ENCODE measurements at places on chromosomes 12 and 14. TPM values are rescaled to one million over a fixed set of nuclear protein-coding genes. Genes with fewer than 3 reads are reported as not detected.

The TAS2R10 gene
- 3.3 TPM for polyA plus RNA-seq

- DNase-seq = no peak
Measured at GRCh38 chr12:19217446-19217845, 87.9 kb downstream of the PLEKHA5 start.

DNA sequence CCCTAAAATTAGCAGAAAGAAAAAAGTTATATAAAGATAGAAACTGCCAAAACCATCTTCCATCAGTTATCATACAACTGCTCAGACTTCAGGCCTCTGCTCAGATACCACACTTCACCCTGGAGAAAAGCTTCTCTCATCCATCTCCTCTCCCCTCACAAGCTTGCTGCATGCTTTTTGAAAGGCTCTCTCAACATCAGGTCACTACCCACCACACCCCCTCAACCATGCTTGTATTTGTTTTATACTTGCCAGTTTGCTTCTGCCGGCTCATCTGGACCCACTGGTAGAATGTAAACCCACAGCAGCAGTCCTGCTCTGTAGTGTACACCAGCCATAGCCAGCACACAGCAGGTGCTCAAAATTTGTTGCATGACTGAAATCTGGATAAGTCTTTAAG is 8.8 kb downstream of the PPP1CC start:
- no peak for DNase-seq

- DNase-seq = no peak
Measured at GRCh38 chr14:50529288-50530179, 2.8 kb downstream of the MAP4K5 start.

- no peak for DNase-seq
Measured at GRCh38 chr12:124949066-124949465, 34.6 kb upstream of the UBC start.

Measured in renal cortex interstitium (tissue), 15 donors.